ENCODE measurements at places on chromosomes 1 and 21.
A peak's percentile ranks its signal among the peaks of the same experiment; 100 is the strongest.

DNA sequence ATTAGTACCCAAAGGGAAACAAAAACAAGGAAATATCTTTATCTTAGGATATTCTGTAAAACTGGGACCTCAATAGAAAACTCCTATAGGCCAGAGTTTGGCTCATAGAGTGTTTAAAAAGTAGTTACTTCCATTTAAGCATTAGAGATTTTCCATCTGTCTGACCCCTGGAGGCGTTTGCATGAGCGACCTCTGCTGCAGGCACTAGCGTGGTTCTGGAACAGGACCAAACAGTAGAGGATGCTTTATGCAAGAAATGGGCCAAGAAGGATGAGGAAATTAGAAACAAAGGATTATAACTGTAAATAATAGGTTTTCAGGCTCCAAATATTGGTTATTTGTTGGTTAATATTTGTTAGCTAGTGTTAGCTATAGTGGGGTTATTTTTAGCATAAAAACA is 5.7 kb downstream of the ZBTB40 start:
- DNase-seq = peak; percentile 50

DNA sequence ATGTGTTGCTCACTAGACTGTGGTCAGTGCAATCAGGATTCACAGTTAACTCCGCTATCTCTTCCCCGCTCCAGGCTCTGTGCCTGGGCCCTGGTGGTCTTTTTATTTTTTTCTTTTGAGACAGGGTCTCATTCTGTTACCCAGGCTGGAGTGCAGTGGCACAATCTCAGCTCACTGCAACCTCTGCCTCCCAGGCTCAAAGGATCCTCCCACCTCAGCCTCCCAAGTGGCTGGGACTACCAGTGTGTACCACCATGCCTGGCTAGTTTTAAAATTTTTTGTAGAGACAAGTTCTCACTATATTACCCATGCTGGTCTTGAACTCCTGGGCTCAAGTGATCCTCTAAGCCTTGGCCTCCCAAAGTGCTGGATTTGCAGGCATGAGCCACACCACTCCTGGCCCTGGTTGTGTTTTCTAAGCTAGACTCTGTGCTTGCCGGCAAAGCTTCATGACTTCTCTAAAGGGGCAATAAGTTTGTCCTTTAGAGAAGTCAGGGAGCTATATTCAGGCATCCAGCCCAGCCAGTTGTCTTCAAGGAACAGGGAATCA is 1.4 kb downstream of the RCSD1 start:
- DNase-seq = no peak

- DNase-seq = peak; percentile 61
Measured at GRCh38 chr1:5901150-5901549, 91.1 kb downstream of the NPHP4 start.

- DNase-seq = no peak
Measured at GRCh38 chr1:51941528-51941927, 49.0 kb downstream of the RAB3B start.

- DNase-seq = no peak
Measured at GRCh38 chr1:239765163-239765562, 326.5 kb upstream of the FMN2 start.

DNA sequence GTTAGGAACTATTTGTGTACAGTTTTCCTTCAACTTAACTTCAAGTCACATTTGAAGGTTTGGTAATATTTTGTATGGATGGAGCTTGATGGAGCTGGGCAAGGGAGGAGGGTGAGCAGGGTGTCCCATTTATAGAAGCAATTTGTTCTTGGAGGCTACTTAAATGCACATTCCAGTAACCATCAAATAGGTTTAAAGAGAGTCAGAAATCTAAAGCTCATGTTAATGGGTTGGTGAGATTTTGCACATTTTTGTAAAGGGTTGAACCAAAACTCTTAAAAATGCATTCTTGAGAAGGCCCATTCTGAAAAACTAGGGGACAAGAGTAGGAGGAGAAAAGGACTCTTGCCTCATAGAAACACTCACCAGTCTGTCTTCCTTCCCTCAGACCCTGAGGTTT is 10.1 kb downstream of the FNDC5 start:
- no peak for DNase-seq

DNA sequence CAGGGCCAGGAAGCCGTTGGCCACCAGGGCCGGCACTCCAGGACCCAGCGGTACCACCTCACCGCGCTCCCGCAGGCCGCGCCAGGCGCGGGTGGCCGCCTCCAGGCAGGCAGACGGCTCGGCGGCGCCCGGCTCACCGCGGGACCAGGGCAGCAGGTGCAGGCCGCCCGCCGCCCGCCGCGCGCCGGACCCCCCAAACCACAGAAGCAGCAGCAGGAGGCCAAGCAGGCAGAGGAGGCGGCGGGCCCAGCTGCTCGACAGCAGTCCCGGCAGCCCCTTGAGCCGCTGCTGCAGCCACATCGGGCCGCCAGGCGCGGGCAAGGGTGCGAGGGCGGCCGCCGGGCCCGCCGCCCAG is 312 bp downstream of the KIAA2013 start:
- DNase-seq = no peak

- no peak for DNase-seq
Measured at GRCh38 chr1:89942825-89943658, 51.9 kb upstream of the ZNF326 start.

- DNase-seq = no peak
Measured at GRCh38 chr1:50252196-50252595, 143.5 kb downstream of the ELAVL4 start.

DNA sequence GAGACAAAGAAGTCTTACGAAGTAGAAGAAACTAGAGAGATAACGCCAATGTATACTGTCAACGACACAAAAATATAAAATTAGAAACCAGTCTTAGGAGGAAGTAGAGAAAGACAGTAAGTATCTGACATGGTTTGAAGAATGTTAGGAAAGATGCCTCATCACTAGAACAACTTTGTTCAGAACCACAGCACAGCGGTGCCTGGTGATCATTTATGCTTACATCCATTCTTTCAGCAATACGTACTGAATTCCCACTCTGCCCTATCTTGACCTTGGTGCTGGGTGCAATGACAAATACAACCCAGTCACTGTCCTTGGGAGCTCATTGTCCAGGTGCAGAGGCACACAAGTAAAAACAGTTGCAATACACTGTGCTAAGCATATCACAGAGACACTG is 104.4 kb downstream of the TM2D1 start:
- no peak for DNase-seq

GRCh38 chr1:159510229-159510541 is 25.6 kb downstream of the OR10J5 start:
- DNase-seq = peak; percentile 2

GRCh38 chr1:160285506-160285905 is 573 bp upstream of the PEX19 start:
- DNase-seq = no peak

- DNase-seq = peak; percentile 80
Measured at GRCh38 chr1:202184750-202185460, 8.7 kb upstream of the LGR6 start.

DNA sequence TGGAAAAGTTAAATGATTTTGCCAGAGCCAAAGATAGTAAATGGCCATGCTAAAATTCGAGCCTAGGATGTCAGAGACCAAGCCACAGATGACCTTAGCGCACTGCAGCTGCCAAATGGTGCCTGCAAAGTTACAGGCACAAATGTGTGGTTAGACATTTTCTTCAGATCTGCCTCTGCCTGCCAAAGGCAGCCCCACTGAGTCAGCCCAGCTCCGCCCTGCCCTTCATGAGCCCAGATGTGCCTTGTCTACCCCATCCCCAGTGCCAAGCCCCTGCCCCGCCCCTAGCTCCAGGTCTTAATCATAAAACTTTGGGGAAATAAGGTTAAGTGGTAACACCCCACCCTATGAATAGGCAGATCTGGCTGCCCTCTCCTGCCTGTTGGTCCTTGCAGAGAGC is 105.9 kb downstream of the DTL start:
- peak; percentile 44 for DNase-seq

DNA sequence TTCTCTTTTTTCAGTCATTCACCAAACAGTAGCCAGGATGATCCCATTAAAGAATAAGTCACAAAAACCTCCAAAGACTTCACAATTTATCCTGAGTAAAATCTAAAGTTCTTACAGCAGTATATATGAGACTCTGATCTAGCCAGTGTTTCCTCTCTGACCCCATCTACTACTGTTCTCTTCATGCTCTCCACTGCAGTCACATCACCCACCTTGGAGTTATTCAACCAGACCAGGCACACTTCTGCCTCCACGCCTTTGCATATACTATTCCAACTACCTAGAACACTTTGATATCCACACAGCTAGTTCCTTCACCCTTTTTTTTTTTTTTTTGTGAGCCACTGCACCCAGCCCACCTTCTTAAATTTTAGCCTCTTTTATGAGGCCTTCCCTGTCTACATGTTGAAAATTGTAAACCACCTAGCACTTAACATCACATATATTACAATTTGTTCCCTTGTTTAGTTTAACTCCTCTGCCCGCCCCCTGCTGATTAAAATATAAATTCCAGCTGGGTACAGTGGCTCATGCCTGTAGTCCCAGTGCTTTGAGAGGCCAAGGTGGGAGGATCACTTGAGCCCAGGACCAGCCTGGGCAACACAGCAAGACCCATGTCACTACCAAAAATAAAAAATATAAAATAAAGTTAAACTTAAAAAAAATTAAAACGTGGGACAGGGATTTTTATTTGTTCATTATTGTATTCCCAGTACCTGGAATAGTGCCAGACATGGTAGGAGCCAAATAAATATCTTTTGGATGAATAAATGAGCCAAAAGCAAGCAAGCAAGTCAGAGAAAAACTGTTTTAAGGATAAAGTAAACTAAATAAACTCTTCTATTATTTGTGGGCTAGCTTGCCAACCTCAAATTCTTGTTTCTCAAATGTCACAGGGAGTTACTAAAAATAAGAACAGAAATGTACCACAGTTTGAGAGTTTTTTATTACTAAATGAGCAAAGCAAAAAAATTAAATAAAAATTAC is 35.2 kb upstream of the MUTYH start:
- peak; percentile 22 for DNase-seq

DNA sequence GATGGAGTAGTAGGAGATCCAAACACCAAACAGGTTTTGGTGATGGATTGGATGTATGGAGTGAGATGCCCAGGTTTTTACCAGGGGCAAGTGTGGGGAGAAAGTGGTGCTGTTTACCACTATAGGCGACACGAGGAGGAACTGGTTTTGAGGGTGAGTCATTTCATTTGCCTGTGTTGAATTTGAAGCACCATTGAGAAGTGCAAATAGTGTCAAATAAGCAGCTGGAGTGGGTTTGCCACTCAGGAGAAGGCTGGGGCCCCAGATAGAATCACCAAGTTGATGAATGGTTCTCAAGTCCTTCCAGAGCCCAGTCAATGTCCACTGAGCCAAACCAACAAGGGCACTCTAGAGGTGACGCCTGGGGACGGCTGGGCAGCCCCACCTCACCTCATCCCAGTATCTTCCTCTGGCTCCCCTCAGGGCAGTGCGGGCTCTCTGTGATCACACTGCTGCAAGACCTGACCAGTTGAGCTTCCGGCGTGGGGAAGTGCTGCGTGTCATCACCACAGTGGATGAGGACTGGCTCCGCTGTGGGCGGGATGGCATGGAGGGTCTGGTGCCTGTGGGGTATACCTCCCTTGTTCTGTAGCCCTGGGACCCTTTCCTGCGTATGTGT is 9.4 kb downstream of the RUSC1 start:
- DNase-seq = no peak

GRCh38 chr1:155931332-155932038 is 2.7 kb downstream of the KHDC4 start:
- peak; percentile 28 for DNase-seq

- DNase-seq = no peak
Measured at GRCh38 chr1:12091191-12091590, 28.1 kb downstream of the TNFRSF8 start.

- no peak for DNase-seq
Measured at GRCh38 chr21:40318371-40318770, 451.1 kb downstream of the PCP4 start.

DNA sequence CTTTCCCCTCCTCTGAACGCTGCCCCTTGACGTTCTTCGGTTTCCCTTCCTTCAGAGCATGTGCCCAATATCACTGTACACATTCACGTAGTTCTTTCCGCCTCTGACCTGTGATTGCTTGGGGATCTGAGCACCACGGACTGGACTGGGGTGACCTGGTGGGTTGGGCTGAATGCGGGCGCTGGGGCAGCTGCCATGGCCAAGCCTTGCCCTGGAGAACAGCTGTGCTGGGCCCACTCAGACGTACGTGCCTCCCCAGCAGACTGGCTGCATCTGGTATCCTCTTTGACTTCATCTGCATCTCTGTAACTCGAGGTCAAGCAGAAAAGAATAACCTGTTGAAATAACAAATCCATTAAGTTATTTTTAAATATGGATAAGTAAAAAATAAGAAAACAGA is 35.1 kb upstream of the DISC1 start:
- DNase-seq = no peak

DNA sequence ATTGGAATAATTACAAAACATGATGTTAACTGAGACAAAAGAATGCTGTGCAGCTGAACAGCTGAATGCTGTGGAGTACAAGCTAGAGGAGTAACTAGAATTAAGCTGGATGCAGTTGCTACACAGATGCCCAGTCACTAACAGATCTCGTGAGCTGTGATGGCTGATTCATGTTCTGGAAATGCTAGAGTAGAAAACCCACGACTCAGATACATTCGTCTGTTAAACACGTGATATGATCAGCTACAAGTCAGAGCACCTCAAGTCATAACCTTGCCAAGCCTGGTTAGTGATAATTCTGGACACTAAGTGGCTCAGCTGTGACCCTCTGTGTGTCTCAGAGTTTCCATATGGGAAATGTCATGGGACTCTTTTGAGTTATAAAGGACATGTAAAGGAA is 89.7 kb upstream of the ESRRG start:
- DNase-seq = no peak

DNA sequence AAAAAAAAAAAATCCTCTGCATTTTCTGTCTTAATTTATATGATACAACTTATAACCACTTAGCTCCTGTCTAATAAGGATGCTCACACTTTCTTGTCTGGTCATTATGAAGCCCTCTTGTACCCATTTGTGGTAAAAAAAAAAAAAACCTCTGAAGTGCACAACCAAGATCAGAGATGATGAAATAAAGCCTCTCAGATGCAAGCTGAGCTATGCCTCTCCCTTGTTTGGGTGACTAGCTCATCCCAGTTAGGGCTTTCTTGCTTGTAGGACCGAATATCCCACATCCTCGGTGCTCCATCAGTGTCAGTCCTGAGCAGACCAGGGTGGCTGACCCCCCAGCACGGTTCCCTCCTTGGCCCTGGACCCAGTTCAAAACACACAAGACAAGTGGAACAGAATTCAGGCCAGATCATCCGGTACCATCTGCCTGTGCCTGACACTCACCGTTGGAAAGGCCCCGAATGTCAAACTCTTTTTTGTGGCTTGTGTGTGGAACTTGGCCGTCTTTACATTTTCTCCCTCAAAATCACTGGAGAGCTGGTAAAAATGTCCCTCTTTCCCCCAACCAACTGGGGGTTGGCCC is 6.3 kb upstream of the SELENON start:
- peak; percentile 36 for DNase-seq

DNA sequence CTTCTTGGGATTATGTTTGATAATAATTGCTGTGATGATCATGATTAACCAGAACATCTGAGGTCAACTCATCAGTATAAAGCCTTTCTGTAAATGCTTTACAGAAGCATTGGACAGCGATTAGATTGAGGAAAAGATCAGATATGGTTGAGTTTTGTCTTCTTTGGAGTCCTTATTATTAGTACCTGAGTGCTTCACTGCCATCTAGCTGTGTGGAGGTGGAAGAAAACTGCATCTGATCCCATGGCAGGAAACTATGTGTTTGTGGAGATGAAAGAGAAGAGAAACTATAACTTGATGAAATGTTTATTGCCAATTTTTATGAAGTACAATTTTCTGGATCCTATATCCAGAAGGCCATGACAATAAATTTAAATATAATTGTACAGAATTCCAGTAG is 11.4 kb downstream of the FLG2 start:
- DNase-seq = no peak
